ENCODE measurements at places on chromosomes 12 and 14.

- no peak for DNase-seq
These were observed 3.3 kb downstream of the KRT18 start for GRCh38 chr12:52952076-52952801.

DNA sequence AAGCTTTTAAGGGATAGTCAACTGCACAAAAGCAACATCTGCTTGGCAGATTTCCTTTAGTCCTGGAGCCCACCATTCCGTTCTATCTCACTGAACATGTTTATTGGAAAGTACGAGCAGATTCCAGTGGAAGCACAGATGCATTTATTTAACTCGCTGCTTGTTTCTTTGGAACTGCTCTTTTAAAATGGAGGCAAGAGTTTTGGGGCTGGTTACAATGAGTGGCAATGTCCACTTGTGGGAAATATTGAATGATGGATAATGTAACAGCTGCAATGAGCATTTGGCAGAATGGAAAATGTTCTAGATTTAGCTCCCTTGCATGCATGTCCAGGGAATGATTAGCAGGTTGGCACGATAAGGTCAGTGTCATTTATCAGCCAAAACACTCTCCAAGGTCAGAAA is 163.0 kb downstream of the ATP23 start:
- DNase-seq = no peak

- no peak for DNase-seq
These were observed 13.4 kb downstream of the PSEN1 start for GRCh38 chr14:73149753-73150152.

- no peak for DNase-seq
These were observed 97.4 kb downstream of the SRGAP1 start for GRCh38 chr12:63941879-63942278.

- DNase-seq = no peak
These were observed 653.9 kb upstream of the TMEM132C start for GRCh38 chr12:127613056-127613455.

DNA sequence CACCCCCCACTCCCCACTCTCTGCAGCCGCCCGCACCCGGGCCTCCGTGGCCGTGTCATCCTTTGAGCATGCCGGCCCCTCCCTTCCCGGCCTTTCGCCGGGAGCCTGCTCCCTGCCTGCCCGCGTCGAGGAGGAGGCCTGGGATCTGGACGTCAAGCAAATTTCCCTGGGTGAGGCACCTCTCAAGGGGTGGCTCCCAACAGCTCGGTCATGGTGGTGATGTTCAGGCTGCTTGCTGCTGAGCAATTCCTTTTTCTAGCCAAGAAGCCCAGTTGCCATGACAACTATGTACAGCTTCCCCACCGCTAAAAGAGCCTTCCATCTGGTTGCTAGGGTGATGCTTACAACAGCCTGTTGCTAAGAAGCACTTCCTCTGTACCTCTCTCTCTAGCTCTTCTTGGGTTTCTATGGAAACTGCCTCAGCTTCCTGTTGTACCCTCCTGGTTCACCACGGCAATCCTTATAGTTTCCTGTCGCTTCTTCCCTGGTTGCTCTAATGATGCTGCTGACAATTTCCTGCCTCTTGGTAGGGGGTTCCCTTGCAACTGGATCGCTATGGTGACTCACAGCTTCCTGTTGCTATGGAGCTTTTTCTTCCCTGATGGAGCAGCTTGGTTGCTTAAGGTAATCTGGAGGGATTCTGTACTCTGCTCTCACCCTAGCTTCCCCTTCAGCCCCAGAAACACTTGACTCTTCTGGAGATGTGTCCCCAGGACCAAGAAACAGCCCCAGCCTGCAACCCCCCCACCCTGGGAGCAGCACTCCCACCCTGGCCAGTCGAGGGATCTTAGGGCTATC is 11.0 kb downstream of the ZNF219 start:
- peak; percentile 63 for DNase-seq

GRCh38 chr12:130636370-130636769 is 79.7 kb downstream of the RIMBP2 start:
- no peak for DNase-seq

GRCh38 chr12:7289743-7290142 is 14.1 kb upstream of the ACSM4 start:
- DNase-seq = no peak

- DNase-seq = no peak
These were observed 132.2 kb upstream of the NUDT4 start for GRCh38 chr12:93245543-93245942.

DNA sequence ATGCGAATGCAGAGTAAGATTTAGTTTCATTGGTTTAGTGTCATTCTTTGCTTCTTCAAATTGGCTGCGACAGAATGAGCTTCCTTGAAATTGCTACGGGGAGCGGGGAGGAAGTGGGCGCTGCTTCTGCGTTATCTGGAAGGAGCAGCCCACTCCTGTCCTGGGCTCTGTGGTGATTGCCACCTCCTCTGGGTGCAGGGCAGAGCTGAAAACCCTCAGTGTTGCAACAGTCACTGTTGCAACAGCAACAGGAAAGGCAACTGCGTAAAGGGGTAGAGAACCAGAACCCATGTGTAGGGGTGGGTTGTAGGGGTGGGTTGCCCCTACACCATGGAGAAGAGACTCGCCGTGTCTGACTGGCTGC is 57.7 kb downstream of the MAX start:
- no peak for DNase-seq

DNA sequence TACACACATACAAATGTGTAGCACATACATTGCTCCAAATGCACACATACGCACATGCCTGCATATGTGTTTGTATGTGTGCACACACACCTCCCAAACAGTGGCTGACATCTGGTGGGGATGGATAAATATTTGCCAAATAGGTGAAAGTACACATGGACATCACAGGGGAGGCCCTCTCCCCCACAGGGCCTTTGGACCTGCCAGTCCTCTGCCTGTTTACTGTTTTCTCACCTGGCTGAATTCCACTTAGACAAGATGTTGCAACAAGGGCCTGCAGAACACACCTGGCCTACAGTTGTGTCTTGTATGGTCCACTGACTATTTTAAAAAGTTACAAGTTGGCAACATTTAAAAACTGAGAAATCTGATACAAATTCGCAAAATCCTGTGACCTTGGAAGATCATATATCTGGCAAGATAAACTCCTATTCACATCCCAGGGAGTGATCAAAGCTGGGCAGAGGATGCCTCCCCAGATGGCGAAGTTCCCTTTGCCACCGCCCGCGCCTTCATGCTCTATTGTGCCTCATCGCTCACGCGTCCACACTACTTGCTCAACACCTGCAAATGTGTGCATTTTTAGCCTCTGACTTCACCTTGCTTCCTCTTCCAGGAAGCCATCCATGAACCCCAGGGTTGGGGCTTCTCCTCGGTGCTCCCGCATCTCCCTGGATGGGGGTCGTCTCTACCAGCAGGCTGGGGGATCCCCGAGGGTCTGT is 118.4 kb upstream of the FZD10 start:
- DNase-seq = no peak

- no peak for DNase-seq
These were observed 67.0 kb downstream of the ARF6 start for GRCh38 chr14:49959822-49960408.

- DNase-seq = no peak
These were observed 146.1 kb upstream of the LRIG3 start for GRCh38 chr12:59066445-59066844.

GRCh38 chr12:26723379-26724308 is 109.3 kb downstream of the ITPR2 start:
- DNase-seq = no peak

DNA sequence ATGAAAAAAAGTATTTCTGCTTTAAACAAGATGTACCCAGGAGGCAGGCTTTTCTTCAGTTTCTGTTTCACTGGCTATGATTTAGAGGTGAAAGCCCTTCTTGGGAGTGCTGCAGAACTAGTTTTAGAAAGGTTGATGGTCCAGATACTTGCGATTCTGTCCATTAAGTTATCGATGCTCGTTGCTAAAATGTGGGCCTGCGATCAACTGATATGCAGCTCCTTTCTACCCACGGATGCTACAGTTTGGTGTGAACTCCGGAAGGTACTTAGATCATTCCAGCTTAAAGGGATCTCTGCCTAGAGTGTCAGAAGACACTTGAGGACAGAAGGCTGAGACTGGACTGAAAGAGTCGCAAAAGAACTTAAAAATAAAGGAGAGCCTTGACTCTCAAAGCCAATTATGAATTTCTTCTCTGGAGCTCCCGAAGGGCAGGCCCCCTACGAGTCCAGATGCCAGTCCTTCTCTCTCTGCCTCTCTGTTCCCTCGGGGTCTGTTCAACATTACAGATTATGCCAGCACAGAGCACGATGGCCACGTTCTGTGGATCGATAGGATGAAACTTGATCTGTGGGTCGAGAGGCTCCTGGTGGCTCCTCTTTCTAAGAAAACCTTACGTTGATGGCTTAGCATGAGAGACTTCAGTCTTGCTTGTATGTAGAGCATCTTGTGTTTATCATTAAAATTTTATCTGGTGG is 40.0 kb downstream of the FBXW8 start:
- no peak for DNase-seq

DNA sequence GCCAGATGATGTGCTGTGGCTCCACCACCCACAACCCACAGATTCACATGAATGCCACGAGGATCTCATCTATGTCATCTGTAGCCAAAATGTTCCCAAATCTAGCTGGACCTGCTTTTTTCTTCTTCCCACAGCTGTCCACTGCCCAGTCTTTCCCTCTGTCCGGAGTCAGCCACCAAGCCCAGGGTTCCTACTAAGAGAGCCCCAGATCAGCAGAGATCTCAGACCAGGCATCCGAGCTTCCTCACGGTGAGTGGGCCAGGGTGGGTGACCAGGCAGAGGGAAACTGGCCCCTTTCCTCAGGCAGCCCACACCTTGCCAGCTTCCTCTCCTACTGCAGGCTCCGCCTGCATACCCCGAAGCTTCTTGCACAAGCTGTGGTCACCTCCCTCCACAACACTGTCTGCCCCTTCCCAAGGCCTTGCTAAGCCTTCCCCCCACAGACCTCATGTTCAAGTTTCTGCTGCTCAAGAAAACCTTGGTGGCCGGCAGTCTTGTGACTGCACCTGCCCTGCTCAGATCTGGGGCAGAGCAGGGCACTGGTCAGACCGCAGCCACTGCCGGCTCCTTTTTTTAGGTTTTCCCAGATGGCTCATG is 81.4 kb downstream of the ACTN1 start:
- DNase-seq = no peak

GRCh38 chr12:121189619-121190155 is 20.2 kb upstream of the P2RX4 start:
- DNase-seq = no peak

DNA sequence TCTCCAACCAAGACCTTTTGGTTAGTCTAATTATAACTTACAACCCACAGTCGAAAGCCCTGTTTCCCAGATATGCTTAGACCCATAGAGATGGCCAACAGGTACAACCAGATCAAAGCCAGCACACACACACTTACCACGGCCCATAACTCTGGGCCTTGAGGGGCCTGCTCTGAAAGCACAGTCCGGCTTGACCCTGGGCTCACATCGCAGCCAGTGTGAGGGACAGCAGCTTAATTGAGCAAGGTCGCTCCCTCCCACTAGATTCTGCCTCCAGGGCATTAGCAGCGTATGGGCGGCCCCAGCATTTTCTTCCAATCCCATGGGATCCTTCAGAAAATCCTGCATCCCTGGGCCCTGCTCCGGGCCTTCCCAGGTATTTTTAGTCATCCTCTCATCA is 157.4 kb upstream of the FKBP4 start:
- DNase-seq = no peak

- DNase-seq = no peak
These were observed 67.2 kb downstream of the TTC9 start for GRCh38 chr14:70708717-70709570.

DNA sequence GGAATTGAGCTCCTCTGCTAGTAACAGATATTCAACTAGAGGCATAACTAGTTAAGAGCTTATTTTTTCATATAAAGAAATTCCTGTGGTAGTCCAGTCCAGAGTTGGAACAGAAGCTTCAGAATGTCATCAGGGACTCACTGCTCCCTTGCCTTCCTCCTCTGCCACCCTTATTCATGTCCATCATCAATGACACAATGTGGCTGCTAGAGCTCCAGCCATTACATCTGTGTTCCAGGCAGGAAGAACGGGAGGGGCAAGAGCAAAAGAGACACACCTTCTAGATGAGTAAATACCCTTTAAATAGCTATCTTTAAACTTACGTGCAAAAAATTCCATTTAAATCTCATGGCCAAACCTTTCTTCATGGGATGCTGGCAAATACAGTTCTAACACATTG is 47.3 kb upstream of the HMGA2 start:
- DNase-seq = no peak

GRCh38 chr12:67681105-67681778 is 32.7 kb downstream of the DYRK2 start:
- no peak for DNase-seq

DNA sequence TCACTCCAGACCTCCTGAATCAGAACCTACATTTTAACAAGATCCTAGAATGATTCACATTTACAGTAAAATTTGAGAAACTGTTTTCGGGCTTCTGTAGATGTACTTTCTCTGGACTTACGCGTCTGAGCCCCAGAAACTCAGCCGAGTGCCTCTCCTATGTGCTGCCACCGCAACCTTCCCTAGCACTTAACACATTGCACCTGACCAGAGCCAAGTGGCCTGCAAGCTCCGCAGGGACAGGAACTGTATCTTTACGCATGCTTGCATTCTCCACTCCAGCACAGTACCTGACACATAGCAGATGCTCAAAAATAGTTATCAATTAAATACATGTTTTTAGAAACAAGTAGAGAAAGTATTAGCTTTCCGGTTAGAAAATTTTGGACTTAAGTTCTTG is 1.2 kb downstream of the SMCO2 start:
- DNase-seq = no peak

GRCh38 chr12:94952325-94952724 is 51.2 kb downstream of the NDUFA12 start:
- DNase-seq = no peak

DNA sequence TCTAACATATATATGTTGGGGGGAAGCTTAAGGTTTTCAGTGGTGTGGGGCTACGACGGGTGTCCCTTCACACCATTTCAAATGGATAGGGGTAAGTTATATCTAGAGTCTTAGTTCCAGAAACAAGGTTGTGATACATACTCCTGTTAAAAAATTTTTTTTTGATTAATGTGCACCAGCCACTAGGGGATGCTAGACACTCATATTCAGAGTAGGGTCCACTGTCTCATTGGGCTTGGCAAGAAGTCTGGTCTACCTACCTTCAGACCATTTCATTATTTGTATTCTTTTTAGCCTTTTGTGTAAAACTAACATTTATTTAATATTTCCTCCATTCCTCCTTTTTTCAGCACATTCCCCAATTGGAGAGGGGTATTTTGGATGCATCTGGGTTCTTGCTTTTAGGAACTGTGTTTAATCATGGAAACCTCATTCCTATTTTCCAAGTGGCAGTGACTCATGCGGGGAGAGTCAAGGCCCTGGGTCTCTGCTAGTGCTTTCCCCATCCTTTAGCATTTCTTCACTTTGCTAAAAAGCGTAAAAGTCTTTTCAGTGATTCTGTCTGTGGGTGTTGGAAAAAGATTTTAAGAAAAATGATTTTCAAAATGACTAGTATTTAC is 33.4 kb downstream of the ANO4 start:
- no peak for DNase-seq

All from stimulated activated CD4-positive, alpha-beta T cell treated with anti-CD3 and anti-CD28 coated beads, Interleukin-4, amount 100 ng/mL, for 24 hours (primary cell).